Fibroblast of the aortic adventitia (primary cell): ENCODE measurements at places on chromosomes 11 and 22. TPM values are rescaled to one million over a fixed set of nuclear protein-coding genes. Genes with fewer than 3 reads are reported as not detected.

The DDX25 gene
- total RNA-seq = under 0.01 TPM in 1 of 2 replicates, not detected in the other

The VWCE gene
- 7.4 and 13.9 TPM in 2 replicates for total RNA-seq

The ACRV1 gene
- not detected in 2 replicates for total RNA-seq

The BAIAP2L2 gene
- total RNA-seq = 3.2 and 6.0 TPM in 2 replicates

The FADS3 gene
- 22.1 and 35.9 TPM in 2 replicates for total RNA-seq

The TCF20 gene
- 15.1 and 27.4 TPM in 2 replicates for total RNA-seq

The SLCO2B1 gene
- total RNA-seq = 2.0 TPM in 1 of 2 replicates, not detected in the other

The SLC1A2 gene
- total RNA-seq = 10.5 and 23.6 TPM in 2 replicates

The PKP3 gene
- total RNA-seq = 1.3 and 5.6 TPM in 2 replicates

The ASRGL1 gene
- total RNA-seq = 0.18 and 0.98 TPM in 2 replicates

The MPEG1 gene
- not detected in 2 replicates for total RNA-seq

The ARHGAP8 gene
- total RNA-seq = 0.41 TPM in 1 of 2 replicates, not detected in the other

The ACCS gene
- 10.8 and 39.4 TPM in 2 replicates for total RNA-seq
